HCT116 (cell line): ENCODE measurements at places on chromosomes 2 and 18. TPM values are rescaled to one million over a fixed set of nuclear protein-coding genes. Genes with fewer than 3 reads are reported as not detected.
A peak's percentile ranks its signal among the peaks of the same experiment; 100 is the strongest.

GRCh38 chr2:105383432-105384166 lies 15.3 kb downstream of the FHL2 start:
- no peak for DNase-seq

The DSG4 gene
- 0.07 TPM for total RNA-seq

GRCh38 chr2:42834161-42834560 lies 41.8 kb upstream of the HAAO start:
- DNase-seq = no peak

DNA sequence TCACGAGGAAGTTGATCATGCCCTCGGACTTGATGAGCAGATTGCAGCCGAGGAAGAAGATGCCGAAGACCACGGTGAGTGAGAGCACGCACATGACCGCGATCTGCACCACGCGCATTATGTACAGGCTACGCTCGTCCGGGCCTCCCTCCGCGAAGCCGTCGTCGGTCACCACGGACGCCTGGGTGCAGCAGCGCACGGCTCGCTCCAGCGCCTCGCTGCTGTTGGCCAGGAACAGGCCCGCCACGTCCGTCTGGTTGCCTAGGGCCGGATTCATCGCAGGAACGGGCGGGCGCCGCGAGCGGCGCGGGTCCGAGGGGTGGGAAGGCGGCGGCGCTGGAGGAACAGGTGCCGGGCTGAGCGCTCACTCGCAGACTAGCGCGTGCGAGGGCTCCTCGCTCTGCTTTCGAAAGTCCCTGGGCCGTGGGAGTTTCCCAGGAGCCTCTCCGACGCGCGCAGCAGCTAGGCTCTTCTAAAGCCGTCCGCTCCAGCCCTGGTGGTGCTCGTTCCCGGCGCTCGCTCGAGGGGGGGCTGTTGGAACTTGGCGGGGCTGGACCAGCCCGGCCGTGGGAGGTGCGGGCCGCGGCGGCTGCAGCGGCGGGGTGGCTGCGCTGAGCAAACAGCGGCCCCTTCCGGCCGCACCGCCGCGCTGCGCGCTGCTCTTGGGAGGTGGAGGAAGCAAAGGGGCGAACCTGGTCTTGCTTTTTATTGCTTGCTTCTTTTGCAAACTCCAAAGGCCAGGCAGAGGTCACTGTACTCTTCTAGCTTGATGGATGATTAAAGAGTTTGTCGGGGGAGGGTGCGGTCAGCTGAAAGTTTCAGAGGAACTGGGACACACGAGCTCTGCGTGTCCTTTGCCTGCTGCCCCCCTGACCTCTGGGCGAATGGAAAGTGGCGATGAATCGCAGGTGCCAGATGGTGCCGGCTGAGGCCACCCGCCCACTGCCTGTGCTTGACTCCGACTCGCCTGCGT lies at the start of gene RPRM:
TSS of gene RPRM (minus strand) at position 474 of the 973 bp plus-strand sequence. CDS start at position 277, 197 bp downstream.
- peak; percentile 29 for DNase-seq
